ENCODE measurements at places on chromosomes 11 and 22.

- no peak for DNase-seq
Observed at GRCh38 chr22:20022231-20022977, 1.5 kb downstream of the TANGO2 start.

- DNase-seq, result no peak
Observed at GRCh38 chr11:74783241-74783871, 34.7 kb downstream of the RNF169 start.

- no peak for DNase-seq
Observed at GRCh38 chr22:24725736-24726135, 48.8 kb downstream of the PIWIL3 start.

DNA sequence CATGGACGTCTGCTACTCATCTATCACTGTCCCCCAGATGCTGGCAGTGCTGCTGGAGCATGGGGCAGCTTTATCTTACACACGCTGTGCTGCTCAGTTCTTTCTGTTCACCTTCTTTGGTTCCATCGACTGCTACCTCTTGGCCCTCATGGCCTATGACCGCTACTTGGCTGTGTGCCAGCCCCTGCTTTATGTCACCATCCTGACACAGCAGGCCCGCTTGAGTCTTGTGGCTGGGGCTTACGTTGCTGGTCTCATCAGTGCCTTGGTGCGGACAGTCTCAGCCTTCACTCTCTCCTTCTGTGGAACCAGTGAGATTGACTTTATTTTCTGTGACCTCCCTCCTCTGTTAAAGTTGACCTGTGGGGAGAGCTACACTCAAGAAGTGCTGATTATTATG is 9.2 kb upstream of the OR9Q2 start:
- DNase-seq, result no peak

DNA sequence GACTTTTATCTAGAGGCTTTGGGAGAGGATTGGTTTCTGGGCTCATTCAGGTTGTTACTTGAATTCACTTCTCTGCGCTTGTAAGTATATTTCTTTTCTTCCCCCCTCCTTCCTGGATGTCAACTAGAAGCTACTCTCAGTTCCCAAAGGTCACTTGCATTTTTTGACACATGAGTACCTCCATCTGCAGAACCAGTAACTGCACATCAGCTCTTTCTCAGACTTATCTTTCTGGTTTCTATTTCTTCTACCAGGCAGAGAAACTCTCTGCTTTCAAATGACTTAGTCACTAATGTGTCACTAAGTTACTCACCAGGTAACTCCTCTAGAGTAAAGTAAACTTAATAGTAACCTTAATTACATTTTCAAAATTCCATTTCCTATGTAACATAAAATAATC is 773.0 kb upstream of the LUZP2 start:
- no peak for DNase-seq

DNA sequence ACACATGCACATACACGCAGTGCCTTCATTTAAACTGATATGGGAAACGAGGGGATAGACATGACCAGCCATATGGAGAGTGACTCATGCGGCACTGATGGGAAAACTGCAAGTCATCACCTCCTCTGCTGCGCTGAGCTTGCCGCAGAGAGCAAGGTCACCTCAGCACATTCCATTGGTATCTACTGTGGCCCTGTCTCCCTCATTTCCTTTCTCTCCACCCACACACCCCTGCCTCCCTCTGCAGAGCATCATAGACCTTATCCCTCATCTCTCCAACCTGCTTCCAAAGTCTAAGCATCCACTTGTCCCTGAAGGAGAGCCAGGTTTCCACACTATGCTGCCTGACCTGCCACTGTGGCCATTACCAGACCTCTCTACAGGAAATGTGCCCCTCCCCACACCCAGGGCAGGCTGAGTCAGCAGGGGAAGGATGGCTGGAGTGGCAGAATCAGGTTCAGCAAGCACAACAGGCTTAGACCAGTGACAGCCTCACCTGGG is 116.9 kb upstream of the SNX19 start:
- DNase-seq, result peak; percentile 7

- DNase-seq, result no peak
Observed at GRCh38 chr11:118924591-118925585, 838 bp downstream of the BCL9L start.

- DNase-seq, result no peak
Observed at GRCh38 chr11:12494699-12495098, 117.3 kb downstream of the PARVA start.

DNA sequence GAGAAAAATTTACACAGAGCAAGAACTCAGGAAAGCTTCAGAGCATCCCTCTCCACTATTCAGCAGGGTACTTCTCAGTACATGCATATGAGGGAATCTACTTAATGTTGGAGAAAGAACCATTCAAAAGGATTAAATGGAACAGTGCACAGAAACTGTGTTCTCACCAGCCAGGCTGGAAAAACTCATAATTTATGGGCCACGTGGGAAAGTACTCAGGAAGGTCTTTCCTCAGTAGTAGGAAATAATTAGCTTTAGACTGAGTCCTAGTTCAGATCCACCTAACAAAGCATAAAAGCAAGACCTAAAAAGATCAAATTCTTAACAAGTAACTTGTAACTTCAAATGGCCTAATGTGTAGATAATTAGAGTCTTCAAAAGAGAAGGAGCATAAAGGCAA is 134.0 kb downstream of the FAM76B start:
- no peak for DNase-seq

- DNase-seq, result no peak
Observed at GRCh38 chr11:18066626-18067025, 20.6 kb upstream of the TPH1 start.

- peak; percentile 60 for DNase-seq
Observed at GRCh38 chr22:27252282-27253049, 549.1 kb downstream of the MN1 start.

- DNase-seq, result no peak
Observed at GRCh38 chr11:114031246-114031966, 28.1 kb upstream of the ZBTB16 start.

DNA sequence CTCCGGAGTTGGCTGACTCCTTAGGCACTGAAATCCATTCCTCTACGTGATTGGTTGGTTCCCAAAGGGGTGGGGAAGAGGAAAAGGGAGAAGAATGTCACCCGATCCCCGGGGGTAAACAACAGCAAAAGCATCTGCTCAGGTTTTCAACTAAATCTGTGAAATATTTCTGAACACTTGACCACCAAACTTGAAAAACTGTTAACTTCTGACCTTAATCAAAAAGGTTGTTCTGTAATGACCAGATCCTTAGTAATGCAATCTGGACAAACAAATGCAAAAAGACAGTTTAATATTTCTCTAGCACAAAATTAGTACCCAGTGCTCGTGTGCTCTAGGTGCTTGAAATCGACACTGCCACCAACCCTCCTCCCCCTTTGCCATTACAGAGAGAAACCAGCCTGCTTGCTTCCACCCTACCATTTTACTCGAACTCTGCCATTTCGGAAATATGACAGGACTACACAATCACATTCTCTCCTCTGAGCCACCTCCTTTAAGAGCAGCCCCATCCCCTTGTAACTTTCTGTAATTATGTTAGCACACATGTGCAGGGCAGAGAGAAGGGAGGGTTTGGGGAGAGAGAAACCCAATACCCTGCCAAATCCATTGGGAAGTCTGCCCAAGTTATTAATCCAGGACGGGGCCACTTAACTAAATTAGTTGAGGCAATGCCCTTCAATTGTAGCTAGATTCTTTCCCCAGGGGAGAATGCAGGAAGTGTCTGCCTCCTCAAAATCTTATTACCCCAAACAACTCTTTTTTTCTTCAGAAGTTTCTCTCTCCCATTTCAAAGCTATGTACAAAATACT is 113.8 kb downstream of the RBFOX2 start:
- DNase-seq, result peak; percentile 83

DNA sequence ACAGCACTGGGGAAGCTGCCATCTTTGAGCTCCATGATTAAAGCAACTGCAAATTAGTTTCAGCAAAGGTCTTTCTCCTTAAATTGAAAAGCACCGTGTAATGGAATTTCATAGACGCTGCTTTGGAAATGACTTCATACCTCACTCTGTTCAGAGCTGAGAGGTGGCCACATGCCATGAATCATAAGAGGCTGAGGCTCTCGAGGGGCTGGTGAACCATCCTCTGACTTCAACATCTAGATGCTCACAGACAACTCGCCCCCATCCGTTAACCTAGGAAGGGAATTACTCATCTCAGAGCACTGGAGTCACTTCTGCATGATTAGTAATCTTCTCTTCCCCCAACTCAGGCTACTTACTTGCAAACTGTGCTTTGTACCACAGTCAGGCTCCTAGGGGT is 122.3 kb downstream of the RCN1 start:
- peak; percentile 41 for DNase-seq

DNA sequence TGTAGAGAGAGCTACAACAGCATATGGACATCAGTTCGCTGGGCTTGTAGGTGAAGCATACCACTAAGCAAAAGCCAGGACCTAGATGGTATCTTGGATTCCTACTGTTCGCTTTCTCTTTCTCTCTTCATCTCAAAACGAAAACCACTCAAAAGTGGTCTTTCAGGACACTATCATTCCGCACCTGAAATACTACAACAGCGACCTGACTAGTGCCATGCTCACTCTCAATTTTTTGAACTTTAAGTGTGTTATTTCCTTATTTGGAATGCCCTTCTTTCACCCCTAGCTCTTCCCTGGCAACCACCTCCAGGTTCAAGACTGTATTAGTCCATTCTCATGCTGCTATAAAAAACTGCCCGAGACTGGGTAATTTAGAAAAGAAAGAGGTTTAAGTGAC is 59.2 kb downstream of the CCDC83 start:
- no peak for DNase-seq

GRCh38 chr11:20443596-20443995 is 56.1 kb downstream of the PRMT3 start:
- peak; percentile 3 for DNase-seq

DNA sequence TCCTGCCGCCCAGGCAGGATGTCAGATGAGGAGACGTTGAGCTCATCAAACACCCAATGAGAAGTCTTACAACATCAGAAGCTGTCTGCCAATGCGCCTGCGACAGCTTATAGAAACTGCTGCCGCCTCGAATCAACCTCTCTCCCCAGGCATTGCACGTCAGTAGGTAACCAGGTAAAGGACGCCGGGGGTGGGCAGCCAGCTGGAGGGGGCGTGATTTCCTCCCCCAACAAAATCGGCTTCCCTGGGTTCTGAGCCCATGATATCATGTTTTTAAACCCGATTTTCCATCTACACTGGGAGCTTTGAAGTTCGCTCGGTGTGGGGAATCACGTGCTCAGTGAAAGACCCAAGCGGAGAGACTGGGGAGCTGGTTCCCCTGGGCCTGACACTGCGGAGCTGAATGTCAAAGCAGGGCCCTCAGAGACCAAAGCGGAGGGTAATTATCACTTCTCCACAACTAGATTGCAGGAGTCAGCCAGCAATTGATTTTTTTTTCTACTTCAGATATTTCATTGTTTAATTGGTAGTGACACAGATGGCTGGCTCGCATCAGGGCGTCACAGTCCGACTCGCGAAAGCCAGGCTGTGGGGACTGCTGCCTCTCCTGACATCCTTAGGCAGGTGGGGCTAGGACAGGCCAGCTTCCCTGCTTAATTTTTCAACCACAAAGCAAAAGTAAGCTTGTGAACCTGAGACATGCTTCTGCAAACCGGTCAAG is 15.4 kb downstream of the FAM83F start:
- DNase-seq, result no peak

DNA sequence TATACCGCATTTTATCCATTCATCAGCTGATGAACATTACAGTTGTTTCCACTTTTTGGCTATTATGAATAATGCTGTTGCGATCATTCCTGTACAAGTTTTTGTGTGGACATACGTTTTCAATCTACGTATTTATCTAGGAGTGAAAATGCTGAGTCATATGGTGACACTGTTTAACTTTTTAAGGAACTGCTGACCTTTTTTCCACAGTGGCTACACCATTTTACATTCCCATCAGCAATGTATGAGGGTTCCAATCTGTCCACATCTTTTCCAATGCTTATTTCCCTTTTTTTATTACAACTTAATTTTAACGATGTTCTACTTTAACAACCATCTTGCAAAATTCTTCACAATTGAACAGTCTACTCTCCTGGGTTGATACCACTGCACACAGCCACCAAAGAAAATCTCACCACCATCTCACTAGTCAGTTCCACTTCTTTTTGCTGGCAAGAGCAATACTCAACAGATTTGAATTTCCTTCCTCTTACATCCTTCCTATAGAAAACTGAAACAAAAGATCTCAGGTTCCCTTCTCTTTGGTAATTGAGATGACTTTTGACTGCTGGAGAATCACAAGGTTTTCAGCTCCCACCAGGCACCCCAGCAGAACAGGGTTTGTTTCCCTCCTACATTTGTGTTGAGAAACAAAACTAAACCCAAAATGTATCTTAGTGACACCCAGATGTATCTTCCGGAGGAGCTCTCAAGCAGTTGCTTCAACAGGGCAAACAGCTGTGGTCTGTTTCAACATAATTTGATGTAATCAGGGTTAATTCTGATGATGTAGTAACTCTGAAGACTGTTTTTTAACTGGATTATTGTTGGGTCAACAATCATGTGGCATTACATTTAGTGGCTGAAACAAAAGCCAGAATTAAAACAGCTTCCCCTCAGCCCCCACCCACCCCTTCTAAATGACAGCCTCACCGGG is 7.0 kb upstream of the GAB2 start:
- no peak for DNase-seq

GRCh38 chr22:30705710-30706651 is 11.3 kb downstream of the OSBP2 start:
- DNase-seq, result no peak

DNA sequence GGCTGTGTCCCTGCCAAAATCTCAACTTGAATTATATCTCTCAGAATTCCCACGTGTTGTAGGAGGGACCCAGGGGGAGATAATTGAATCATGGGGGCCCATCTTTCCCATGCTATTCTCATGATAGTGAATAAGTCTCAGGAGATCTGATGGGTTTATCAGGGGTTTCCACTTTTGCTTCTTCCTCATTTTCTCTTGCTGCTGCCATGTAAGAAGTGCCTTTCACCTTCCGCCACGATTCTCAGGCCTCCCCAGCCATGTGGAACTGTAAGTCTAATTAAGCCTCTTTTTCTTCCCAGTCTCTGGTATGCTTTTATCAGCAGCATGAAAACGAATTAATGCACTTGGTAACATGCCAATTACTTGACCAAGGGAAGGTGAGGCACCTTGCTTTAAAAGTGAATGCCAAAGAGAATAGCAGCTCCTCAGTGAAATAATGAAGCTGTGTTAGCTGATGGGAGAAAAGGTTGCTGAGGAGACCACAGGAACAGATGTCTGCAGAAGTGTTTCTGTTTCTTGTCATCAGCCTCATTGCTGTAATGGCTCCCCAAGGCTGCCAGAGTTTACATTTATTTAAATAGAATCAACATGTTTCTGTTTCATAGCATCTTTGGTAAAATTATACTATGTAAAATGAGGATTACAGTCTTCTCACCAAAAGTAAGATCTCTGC is 89.0 kb upstream of the CD44 start:
- no peak for DNase-seq

- DNase-seq, result no peak
Observed at GRCh38 chr22:44823396-44823795, 71.0 kb downstream of the ARHGAP8 start.

- no peak for DNase-seq
Observed at GRCh38 chr11:86124251-86125233, 55.7 kb upstream of the PICALM start.

GRCh38 chr11:67647471-67647870 is 3.1 kb downstream of the ACY3 start:
- DNase-seq, result no peak

GRCh38 chr11:134802116-134802515 is 390.1 kb upstream of the B3GAT1 start:
- DNase-seq, result no peak

GRCh38 chr11:63592975-63593395 is 21.2 kb downstream of the PLAAT3 start:
- DNase-seq, result peak; percentile 45

Data from A549 (cell line).